Stimulated activated CD4-positive, alpha-beta T cell treated with anti-CD3 and anti-CD28 coated beads, Interleukin-12 subunit alpha, Interleukin-12 subunit beta, amount 100 ng/mL, for 24 hours (primary cell): ENCODE measurements at places on chromosomes 3 and 15.

DNA sequence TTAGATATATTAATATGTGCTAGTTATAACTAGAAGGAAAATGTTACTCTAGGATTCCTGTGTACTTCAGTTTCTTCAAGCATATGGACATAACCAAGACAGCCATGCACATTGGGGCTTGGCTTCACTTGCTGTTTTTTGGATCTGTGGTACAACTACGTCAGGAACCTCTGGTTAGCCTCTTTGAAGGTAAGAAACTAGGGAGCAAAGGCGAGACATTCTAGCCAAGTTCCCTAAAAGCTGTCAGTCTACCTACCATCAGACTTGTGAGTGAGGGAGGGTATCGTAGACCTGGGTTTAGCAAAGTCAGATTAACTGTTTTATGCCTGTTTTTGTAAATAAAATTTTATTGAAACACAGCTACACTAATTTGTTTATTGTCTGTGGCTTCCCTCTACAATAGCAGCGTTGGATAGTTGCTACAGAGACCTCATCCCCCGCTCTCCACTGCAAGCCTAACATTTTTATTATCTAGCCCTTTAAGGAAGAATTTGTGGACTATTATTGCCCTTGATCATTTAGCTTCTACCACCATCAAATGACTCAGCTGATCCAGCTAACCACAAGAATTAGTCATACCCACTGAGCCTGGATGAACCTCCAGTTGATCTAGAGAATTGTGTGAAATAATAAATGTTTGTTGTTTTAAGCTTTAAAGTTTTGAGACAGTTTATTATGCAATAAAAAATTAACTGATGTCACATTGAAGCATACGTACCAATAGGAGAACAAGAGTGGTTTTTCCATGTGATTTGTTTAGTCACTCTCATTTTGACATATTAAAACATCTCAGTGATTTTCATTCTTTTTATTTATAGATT is 58.1 kb downstream of the RSRC1 start:
- DNase-seq, result no peak

GRCh38 chr3:101509281-101509680 is 3.7 kb downstream of the SENP7 start:
- DNase-seq, result no peak

DNA sequence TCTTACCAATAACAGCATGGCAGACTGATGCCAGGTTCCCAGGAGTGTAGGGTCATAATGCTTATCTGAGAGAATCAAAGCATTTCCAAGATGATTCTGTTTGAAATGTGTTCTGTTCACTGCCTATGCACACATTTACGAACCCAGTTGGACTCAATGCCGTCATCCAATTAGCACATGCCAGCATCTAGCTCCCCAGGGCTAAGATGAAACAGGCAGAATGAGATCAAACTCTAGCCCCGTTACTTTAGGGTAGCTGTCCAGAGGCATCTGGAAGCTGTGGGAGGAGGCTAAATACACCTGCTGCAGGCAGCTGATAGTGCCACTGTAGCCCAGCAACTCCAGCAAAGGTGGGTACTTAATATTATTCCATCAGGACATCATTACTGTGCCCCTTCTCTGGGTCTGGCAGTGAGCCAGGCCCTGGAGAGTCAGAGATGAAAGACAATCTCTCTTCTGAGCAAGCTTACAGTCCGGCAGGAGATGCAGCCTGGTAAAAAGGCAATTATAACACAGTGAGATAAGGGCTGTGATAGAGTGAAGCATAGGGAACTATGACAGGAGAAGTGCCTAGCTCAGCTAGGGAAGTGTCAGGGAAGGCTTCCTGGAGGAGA is 156.4 kb upstream of the PPP2R3A start:
- DNase-seq, result no peak

DNA sequence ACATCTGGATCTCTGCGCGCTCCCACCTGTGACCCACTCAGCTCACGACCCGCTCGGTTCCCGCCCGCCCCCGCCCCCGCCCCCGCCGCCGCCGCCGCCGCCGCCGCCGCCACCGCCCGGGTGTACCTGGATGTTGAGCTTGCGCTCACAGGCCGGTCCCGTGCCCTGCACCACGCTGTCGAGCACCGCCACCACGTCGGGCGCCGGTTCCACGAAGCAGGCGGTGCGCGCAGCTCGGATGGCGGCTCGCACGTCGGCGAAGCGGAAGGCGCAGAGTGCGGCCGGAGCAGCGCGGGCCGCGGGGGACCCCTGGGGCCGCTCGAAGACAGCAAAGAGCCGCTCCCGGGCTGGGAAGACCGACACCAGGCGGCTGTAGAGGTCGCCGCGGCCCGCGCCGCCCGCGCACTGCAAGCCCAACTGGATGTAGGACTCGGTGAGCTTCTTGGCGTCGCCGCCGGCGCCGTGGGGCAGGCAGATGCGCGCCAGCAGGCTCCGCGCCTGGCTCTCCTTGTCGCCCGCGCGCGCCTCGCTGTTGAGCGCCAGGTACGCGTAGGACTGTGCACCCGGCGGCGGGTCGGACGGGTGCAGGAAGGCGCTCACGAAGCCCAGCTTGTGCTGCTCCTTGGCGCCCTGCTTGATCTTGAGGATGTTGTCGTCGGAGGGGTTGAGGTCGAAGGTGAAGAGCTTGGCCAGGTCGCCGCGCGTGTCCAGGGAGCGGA is 1.1 kb downstream of the PLXND1 start:
- DNase-seq, result no peak

GRCh38 chr15:55289011-55289745 is 435 bp downstream of the RAB27A start:
- no peak for DNase-seq

- no peak for DNase-seq
Observed at GRCh38 chr3:127656906-127657305, 15.8 kb upstream of the ABTB1 start.

GRCh38 chr15:87080547-87080946 is 1000.9 kb downstream of the AGBL1 start:
- DNase-seq, result no peak

DNA sequence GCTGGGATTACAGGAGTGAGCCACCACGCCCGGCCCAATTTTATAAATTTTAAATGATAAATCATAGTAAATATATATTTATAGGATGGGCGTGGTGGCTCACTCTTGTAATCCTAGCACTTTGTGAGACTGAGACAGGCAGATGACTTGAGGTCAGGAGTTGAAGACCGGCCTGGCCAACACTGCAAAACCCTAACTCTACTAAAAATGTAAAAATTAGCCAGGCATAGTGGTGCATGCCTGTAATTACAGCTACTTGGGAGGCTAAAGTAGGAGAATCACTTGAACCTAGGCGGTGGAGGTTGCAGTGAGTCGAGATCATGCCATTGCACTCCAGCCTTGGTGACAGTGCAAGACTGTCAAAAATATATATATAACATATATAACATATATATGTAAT is 26.4 kb downstream of the MFN1 start:
- DNase-seq, result no peak

- no peak for DNase-seq
Observed at GRCh38 chr3:19190602-19191001, 42.3 kb downstream of the KCNH8 start.
